Neural progenitor cell (in vitro differentiated cells): ENCODE measurements at places on chromosomes 2 and 18. TPM values are rescaled to one million over a fixed set of nuclear protein-coding genes. Genes with fewer than 3 reads are reported as not detected.
A peak's percentile ranks its signal among the peaks of the same experiment; 100 is the strongest.

GRCh38 chr2:15364561-15364960 lies 196.6 kb downstream of the NBAS start:
- H3K36me3 ChIP-seq, result no peaks in the 10 kb centered on the region
- no peak overlapping the region for H3K27ac ChIP-seq
- H3K4me3 ChIP-seq, result no peak overlapping the region
- H3K4me1 ChIP-seq, result no peaks in the 10 kb centered on the region

GRCh38 chr2:65358678-65359400 lies 73.6 kb downstream of the SPRED2 start:
- no peak for DNase-seq
- H3K27me3 ChIP-seq, result no peaks in the 10 kb centered on the region
- peaks cover 34% of the 10 kb centered on the region for H3K4me1 ChIP-seq
- no peak overlapping the region for H3K4me3 ChIP-seq

- peaks cover 3% of the 10 kb centered on the region for H3K4me1 ChIP-seq
- H3K36me3 ChIP-seq, result no peaks in the 10 kb centered on the region
- no peak for DNase-seq
- H3K27me3 ChIP-seq, result no peaks in the 10 kb centered on the region
Observed at GRCh38 chr2:147273628-147274027, 571.2 kb upstream of the ACVR2A start.

DNA sequence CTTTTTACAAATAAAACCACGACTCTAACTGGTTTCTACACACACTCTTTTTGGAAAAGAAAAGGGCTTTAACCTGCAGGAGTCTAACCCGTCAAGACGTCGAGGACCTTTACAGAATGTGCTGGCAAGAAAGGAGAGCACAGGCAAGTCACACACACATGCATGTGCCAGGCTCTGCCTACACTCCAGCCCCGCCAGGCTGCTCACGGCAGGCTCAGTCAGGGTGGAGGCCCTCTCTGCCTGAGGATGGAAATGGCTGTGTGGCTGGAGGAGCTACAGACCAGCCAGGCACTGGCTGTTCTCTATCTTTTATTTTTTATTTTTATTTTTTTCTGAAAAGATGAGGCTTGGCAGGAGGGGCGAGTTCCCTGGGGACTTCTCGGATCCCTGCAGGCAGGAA lies 10.2 kb downstream of the SIX3 start:
- H3K4me3 ChIP-seq, result peak overlapping the region; percentile 48
- H3K4me1 ChIP-seq, result peaks cover 86% of the 10 kb centered on the region
- H3K27me3 ChIP-seq, result peaks cover 75% of the 10 kb centered on the region

- H3K4me3 ChIP-seq, result no peak overlapping the region
- no peaks in the 10 kb centered on the region for H3K36me3 ChIP-seq
- no peaks in the 10 kb centered on the region for H3K4me1 ChIP-seq
- peaks cover 92% of the 10 kb centered on the region for H3K27me3 ChIP-seq
- no peak overlapping the region for H3K27ac ChIP-seq
Observed at GRCh38 chr2:120453635-120453998, 107.7 kb downstream of the INHBB start.

- H3K27ac ChIP-seq, result no peak overlapping the region
- H3K36me3 ChIP-seq, result no peaks in the 10 kb centered on the region
- H3K4me1 ChIP-seq, result peaks cover 9% of the 10 kb centered on the region
- no peak for DNase-seq
Observed at GRCh38 chr2:32768387-32769174, 140.7 kb downstream of the TTC27 start.

DNA sequence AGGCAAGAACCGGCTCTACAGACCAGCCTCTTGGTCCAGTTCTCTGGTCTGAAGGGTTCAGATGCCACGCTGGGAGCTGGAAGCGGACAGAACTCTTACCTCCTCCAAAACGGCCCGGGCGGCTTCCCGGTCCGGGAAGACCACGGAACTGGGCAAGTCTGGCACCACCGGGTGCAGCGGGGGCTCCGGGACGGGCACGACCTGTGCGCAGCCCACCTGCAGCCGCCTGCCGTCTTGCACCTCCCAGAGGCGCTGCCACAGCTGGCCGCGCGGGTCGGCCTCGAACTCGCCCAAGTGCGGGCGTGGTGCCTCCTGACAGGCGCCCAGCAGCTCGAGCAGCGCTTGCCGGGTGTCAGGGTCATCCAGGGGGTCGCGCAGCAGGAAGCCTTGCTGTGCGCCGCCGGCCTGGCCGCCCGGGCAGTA lies 773 bp downstream of the CMPK2 start:
- H3K36me3 ChIP-seq, result no peaks in the 10 kb centered on the region
- no peak overlapping the region for H3K27ac ChIP-seq
- H3K27me3 ChIP-seq, result peaks cover 61% of the 10 kb centered on the region
- peak overlapping the region; percentile 65 for H3K4me3 ChIP-seq
- peaks cover 3% of the 10 kb centered on the region for H3K4me1 ChIP-seq

DNA sequence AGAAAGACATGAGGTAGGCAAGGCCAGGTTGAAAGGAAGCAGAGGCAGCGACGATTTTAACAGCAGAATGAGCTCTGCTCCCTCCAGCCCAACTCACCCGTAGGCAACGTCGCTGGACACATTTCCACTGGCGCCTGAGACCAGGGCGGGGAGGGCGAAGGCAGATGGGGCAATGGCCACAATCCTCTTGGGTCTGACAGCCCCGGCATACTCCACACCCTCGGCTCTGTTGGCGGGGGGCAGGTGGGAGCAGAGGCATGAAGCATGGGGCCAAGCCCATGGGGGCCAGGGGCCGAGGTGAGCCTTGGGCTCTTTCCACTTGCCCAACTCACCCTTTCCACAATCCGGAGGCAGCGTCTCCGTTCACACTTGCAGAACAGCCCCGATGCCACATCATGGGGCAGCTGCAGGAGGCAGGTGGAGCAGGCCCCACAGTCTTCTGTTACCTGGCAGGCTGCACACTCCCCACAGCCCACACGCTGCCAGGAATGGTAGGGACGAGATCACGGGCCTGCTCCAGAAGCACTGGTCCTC lies 5.8 kb downstream of the MBD1 start:
- H3K4me3 ChIP-seq, result no peak overlapping the region
- peaks cover 7% of the 10 kb centered on the region for H3K4me1 ChIP-seq
- DNase-seq, result no peak
- H3K36me3 ChIP-seq, result peaks cover 7% of the 10 kb centered on the region
- no peaks in the 10 kb centered on the region for H3K27me3 ChIP-seq

DNA sequence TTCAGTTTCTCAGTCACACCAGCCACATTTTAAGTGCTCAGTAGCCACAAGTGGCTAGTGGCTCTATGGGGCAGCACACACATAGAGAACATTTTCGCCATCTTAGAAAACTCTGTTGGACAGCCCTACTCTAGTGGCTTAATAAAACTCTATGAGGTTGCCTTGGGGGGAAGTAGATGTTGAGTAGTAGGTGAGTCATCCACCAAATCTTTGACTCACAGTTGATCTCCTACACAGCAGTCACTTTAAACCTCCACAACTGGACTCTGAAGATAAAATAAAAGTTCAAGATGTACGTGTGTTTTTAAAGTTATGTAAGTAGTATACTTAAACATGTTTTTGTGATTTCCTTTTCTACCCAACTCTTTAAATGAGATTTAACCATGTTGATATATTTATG lies 379.0 kb downstream of the SETBP1 start:
- no peaks in the 10 kb centered on the region for H3K27me3 ChIP-seq
- no peaks in the 10 kb centered on the region for H3K36me3 ChIP-seq
- H3K27ac ChIP-seq, result no peak overlapping the region

The FOXD4L1 gene
- total RNA-seq, result 0.12 TPM in 1 of 2 replicates, not detected in the other

The MSH2 gene
- 92.6 and 134 TPM in 2 replicates for total RNA-seq

The HOXD9 gene
- not detected in 2 replicates for total RNA-seq
